ENCODE measurements at places on chromosomes 7 and 10. TPM values are rescaled to one million over a fixed set of nuclear protein-coding genes. Genes with fewer than 3 reads are reported as not detected.

Gene GRIFIN
- not detected for total RNA-seq

Gene CTTNBP2
- 4.4 TPM for total RNA-seq

Gene PCLO
- 0.17 TPM for total RNA-seq

DNA sequence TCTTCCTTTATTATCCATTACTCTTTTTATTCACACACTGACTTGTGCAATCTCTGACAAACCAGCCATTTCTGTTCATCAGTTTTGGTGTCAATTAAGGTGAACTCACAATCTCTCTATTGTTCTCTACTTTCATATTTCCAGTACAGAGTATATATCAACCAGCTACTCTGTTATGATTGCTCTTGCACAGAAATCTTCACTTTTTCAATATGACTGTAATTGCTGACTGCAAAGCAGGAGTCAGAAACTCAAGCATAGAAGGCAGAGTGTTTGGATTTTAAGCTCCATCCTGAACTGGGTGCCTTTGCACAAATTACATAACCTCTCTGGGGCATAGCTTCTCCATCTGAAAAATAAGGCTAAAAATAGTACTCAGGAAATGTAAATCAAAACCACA is 1042.0 kb downstream of the GRM8 start:
- no peak overlapping the region for H3K4me3 ChIP-seq
- no peaks in the 10 kb centered on the region for H3K4me1 ChIP-seq
- no peak overlapping the region for H3K27ac ChIP-seq
- no peaks in the 10 kb centered on the region for H3K36me3 ChIP-seq
- DNase-seq, result no peak

DNA sequence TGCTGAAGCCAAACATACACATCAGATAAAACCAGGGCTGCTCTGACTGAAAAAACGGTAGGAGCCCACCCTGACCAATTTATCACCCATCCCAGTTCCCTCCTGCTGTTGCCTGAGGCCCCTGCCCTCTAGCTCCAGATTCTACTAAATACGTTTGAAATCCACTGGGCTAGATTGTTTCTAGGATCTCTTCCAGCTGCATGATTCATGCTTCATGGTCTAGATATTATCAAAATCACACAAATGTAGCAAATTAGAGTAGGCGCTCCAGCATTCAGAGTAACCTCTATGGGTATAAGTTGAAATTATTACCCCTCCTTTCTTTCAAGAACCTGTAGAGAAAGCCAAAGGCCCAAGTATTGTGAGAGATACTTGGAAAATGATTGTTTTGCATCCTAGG is 151.2 kb upstream of the FAM13C start:
- H3K27ac ChIP-seq, result no peak overlapping the region
- no peaks in the 10 kb centered on the region for H3K36me3 ChIP-seq
- no peak overlapping the region for H3K4me3 ChIP-seq
- no peaks in the 10 kb centered on the region for H3K27me3 ChIP-seq

DNA sequence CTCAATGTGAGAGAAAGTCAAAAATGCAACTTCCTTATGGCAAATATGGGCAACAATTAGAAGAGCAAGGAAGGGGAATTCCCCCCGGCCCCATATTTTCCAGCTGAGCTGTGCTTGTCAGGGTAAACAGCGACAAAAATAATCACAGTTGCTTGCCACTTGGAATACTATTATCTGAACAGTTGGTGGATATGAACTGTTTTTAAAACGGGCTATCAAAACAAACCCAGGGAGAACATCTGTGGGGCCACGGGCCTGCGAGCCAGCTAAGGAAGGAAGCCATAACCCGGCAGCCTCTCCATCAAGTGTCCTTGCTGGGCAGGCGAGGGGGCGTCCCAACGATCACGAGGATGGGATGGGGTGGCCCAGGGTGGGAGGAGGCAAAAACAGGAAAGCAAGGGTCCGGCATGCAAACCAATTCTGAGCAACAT is 228.4 kb downstream of the ARHGAP12 start:
- DNase-seq, result no peak
- no peaks in the 10 kb centered on the region for H3K36me3 ChIP-seq
- no peak overlapping the region for H3K4me3 ChIP-seq
- peaks cover 32% of the 10 kb centered on the region for H3K4me1 ChIP-seq
- peak overlapping the region; percentile 89 for H3K27ac ChIP-seq
- no peaks in the 10 kb centered on the region for H3K27me3 ChIP-seq

GRCh38 chr7:30658479-30659074 is 23.7 kb downstream of the CRHR2 start:
- no peak overlapping the region for H3K27ac ChIP-seq
- H3K27me3 ChIP-seq, result peaks cover 3% of the 10 kb centered on the region
- H3K36me3 ChIP-seq, result no peaks in the 10 kb centered on the region
- H3K4me3 ChIP-seq, result no peak overlapping the region
- DNase-seq, result no peak
- H3K4me1 ChIP-seq, result no peaks in the 10 kb centered on the region

GRCh38 chr10:101845893-101846292 is 2.3 kb upstream of the KCNIP2 start:
- H3K36me3 ChIP-seq, result peaks cover 2% of the 10 kb centered on the region
- no peak overlapping the region for H3K27ac ChIP-seq
- H3K27me3 ChIP-seq, result no peaks in the 10 kb centered on the region
- DNase-seq, result no peak
- no peak overlapping the region for H3K4me3 ChIP-seq
